ENCODE measurements at places on chromosomes 7 and 10.

GRCh38 chr10:97542169-97543024, 30.2 kb upstream of the ANKRD2 start:
- no peak for DNase-seq

- no peak for DNase-seq
Measured at GRCh38 chr10:73094986-73095480, 1.6 kb downstream of the P4HA1 start.

DNA sequence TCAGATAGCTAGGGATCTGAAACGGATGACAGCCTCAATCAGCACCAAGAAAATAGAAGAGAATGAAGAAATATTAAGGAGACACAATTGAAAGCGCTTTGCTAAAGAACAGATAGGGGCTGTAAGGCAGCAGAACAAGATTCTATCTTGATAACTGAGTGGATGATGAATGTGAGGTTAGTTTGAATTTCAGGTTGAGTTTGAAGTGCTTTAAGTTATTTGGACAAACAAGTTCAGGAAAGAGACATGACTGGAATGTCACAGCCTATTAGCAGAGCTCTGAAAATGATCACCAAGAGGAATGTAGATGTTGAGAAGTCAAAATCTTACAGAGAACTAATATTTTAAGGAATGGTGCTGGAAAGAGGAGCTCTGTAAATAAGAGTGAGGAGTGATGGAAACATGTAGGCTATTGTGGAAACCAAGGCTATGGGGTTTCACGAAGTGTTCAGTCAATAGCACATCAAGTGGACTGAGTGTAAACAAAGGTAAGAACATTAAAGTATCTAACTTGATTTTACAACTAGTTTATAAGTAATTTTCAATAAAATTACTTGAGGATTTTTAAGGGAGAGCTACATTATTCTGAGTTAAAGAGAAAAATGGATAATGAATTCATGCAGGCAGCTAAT, 61.6 kb downstream of the MEST start:
- DNase-seq: no peak

DNA sequence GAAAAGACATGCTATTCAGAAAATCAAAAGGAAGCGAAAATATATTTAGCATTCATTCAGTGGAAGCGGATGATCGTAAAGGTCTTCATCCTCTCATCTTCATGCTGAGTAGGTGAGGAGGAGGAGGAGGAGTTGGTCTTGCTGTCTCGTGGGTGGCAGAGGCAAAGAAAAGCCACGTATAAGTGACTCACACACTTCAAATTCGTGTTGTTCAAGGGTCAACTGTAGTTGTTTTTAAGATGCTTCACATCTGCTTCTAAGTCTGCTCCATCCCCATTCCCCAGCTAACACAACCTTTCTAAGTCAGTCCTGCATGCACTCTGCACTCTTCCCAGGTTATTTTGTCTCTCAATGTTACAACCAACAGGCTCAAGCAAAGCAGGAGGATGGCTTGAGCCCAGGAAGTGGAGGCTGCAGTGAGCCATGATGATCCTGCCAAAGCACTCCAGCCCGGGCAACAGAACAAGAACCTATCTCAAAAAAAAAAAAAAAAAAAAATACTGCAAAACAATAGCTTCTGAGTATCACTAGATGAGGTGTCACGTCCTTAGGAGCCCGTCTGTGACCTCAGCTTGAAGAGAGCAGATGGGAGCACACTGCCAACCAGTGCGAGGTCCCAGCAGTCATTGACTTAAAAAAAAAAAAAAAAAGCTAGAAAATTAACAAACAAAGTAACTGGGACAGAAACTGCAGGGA, 70.5 kb downstream of the SFMBT2 start:
- DNase-seq: no peak

GRCh38 chr7:665736-666453, 60.6 kb upstream of the DNAAF5 start:
- DNase-seq: no peak

DNA sequence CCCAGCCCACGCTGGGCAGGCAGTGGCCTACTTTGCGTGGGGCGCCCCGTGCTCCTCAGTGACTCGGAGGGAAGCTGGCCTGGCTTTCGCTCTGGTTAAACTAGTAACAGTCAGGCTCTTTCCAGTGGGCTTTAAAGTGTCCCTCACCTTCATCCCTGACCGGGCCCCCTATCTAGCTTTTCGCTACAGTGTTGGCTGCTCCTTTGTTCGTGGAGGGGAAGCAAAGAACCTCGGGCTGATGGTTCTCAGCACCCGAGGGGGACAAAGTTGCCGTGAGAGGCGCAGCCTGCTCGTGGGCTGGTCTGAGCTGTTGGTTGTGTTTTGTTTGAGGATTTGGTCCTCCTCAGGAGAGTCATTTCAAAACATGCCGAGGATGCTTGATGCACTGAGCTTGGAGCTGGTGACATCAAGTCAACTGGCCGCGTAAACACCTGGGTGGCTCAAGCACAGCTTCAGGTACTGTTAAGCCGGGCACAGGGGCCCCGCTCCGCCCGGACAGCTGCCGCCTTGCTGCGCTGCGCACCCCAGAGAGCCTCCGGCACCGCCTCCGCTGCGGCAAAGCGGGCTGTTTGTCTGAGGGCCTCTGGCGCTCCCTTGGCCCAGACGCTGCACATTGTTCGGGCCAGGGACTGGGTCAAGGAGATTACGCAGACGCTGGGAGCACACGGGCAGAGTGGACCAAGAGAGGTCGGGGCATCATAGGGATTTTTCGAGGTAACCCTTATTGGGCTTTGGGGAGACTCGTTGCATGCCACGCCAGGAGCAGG, 1.6 kb downstream of the DLX6 start:
- DNase-seq: no peak

- DNase-seq: no peak
Measured at GRCh38 chr10:91435241-91435640, 25.1 kb downstream of the HECTD2 start.

DNA sequence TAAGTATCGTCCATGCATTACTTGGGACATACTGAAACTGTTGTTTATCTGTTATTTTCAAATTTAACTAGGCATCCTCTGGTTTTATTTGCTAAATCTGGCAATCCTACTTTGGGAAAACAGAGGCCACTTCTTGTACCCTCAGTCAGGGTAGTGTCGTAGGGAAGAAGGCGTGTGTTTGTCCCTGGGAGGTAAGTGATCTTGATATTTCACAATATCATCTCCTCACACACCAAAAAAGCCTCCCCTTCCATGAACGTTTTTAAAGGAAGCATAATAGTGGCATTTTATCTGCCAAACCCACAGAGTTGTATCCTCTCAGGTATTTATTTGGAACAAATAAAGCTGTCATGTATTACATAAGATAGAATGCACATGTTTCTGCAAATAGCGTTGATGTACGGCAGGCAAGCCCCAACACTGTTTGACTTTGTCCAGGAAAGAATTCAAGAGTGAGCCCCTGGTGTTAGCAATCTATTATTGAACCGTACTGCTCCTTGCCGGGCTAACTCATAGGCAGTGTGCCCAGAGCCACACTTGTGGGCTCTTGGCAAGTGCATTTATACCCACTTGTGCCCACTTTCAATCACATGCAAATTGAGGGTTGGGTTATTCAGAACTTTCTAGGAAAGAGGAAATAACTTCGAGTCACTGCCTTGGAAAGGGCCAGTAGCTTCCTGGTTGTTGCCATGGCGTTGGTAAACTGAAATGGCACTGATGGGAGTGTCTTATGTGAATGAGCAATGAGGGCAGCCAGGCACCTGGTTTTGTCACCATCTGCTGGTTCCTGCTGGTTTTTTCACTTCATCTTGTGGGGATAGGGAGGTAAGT, 266.0 kb downstream of the USP6NL start:
- no peak for DNase-seq

GRCh38 chr10:69629897-69630650, at the start of gene FAM241B:
Gene FAM241B (plus strand): TSS chr10:69630247. CDS start chr10:69631744, 1,497 bp downstream.
- no peak for DNase-seq

DNA sequence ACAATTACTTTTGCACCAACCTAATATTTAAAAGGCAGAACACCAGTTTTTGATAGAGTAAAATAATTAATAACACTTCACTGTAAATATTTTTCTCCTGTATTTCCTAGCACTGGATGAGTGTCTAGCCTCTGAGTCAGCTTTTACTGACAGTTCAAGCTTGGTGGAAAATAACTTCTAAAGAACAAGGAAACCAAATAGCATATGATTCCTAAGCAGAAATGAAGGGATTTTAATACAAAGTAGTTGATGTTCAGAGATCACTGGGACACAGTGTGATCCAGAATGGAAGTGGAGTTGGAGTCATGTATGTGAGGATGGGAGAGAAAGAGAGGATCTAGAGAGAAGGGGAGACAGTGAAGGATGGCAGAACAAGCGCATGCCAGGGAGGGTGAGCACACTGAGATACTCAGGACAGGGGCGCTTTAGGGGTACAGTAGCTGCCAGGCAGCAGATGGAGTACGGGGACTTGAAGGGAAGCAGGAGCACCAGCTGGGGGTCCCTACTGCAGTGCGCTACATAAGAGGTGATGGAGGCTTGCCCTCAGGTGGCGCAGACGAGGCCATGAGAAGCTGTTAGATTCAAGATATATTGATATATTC, 117.9 kb upstream of the KLF6 start:
- DNase-seq: no peak

- DNase-seq: no peak
Measured at GRCh38 chr10:120493411-120494312, 36.6 kb downstream of the PLPP4 start.

Measured in dorsolateral prefrontal cortex (tissue), 122 donors.